ENCODE measurements at places on chromosomes 1 and 21.

- DNase-seq = no peak
These were observed 33.7 kb downstream of the LRRC42 start for GRCh38 chr1:53979712-53980450.

GRCh38 chr1:6359216-6360116, 34.1 kb downstream of the ACOT7 start:
- DNase-seq = peak; percentile 60

- no peak for DNase-seq
These were observed 9.9 kb downstream of the ATP1A1 start for GRCh38 chr1:116382857-116383483.

GRCh38 chr21:42311816-42312625, 3.2 kb downstream of the TFF3 start:
- no peak for DNase-seq

- DNase-seq = peak; percentile 85
These were observed 46.9 kb downstream of the DOP1B start for GRCh38 chr21:36203603-36203889.

- no peak for DNase-seq
These were observed 7.5 kb downstream of the AVPR1B start for GRCh38 chr1:206109718-206110117.

- DNase-seq = no peak
These were observed 77.6 kb downstream of the PGBD5 start for GRCh38 chr1:230348386-230349019.

- no peak for DNase-seq
These were observed 15.3 kb downstream of the MAN1C1 start for GRCh38 chr1:25631750-25632485.

GRCh38 chr1:232805269-232806185, at the start of gene MAP10:
Gene MAP10, plus strand, starts transcription at chr1:232805416. Its CDS starts 34 bp downstream, at chr1:232805450.
- DNase-seq = peak; percentile 75

- DNase-seq = no peak
These were observed 121.7 kb downstream of the SLC30A10 start for GRCh38 chr1:219806642-219807041.

GRCh38 chr1:153232553-153232952, 15.2 kb downstream of the PRR9 start:
- no peak for DNase-seq

DNA sequence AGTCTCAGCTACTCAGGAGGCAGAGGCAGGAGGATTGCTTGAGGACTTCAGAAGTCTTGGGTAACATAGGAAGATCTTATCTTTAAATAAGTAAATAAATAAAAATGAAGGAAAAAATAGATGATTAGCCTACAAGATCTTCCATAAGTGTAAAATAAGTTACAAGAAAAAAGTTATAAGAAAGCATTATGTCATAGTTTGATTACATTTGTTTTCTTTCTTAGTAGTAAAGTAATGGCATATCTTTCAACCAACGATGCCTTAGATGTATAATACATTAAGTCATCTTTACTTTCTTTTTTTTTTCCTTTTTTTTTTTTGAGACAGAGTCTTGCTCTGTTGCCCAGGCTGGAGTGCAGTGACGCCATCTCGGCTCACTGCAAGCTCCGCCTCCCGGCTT, 46.5 kb downstream of the SNRPE start:
- no peak for DNase-seq

- DNase-seq = no peak
These were observed 5.0 kb upstream of the DDOST start for GRCh38 chr1:20666146-20666545.

DNA sequence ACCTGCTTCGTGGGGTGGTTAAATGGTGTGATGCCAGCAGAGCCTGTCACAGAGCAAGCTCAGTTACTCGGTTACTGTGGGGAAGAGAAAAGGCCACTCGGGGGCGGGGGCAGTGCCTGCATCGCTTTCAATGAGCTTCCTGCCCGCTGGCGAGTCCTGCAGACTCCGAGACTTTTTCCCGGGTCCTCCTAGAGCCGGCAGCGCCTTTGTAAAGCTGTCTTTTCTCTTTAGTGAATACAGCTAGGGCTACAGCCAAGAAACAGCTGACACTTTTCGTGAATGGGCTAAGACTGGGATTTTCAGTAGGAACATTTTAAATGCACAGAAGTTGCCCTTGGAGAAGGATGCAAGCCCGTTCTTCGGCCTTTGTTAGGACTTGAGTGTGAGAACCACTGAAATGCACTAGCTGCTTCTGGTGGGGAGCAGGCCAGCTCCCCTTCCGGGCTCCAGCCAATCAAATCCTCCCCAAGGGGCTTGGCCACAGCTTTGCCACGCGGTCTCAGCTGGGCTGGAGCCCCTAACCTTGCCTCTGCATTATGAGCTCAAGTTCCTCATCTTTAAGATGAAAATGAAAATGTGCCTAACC, 23.4 kb upstream of the EFHD2 start:
- no peak for DNase-seq

DNA sequence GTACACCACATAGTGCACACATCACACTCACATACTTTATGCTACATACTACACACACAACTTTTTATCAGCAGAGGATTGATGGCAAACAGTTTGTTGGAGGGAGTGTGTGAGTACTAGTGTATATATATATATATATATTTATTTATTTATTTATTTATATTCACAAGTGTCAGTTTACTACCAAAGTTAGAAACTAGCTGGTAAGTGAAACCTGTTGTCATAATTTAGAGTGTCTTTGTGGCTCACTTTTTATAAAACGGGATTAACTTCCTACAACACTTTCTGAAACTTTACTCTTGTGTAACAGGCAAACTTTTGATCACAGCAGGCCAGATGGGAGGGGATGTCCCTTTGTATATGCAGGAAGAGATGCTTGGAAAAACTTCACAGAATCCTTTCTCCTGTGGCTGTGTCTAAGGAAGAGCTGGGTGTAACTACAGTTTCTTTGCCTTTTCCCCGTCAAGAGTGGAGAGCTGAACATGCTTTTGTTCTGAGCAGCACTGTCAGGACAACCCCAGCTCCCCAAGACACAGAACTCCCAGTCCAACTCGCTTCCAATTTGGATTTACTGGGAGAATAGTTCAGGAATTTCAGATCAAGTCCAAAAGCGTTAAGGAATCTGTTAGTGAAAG, 1.9 kb upstream of the SAMD13 start:
- DNase-seq = no peak

GRCh38 chr1:3639397-3639911, 10.4 kb downstream of the WRAP73 start:
- no peak for DNase-seq

GRCh38 chr1:34715139-34715538, 39.7 kb upstream of the GJB5 start:
- no peak for DNase-seq

- peak; percentile 49 for DNase-seq
These were observed 10.7 kb downstream of the NEK7 start for GRCh38 chr1:198167436-198167934.

DNA sequence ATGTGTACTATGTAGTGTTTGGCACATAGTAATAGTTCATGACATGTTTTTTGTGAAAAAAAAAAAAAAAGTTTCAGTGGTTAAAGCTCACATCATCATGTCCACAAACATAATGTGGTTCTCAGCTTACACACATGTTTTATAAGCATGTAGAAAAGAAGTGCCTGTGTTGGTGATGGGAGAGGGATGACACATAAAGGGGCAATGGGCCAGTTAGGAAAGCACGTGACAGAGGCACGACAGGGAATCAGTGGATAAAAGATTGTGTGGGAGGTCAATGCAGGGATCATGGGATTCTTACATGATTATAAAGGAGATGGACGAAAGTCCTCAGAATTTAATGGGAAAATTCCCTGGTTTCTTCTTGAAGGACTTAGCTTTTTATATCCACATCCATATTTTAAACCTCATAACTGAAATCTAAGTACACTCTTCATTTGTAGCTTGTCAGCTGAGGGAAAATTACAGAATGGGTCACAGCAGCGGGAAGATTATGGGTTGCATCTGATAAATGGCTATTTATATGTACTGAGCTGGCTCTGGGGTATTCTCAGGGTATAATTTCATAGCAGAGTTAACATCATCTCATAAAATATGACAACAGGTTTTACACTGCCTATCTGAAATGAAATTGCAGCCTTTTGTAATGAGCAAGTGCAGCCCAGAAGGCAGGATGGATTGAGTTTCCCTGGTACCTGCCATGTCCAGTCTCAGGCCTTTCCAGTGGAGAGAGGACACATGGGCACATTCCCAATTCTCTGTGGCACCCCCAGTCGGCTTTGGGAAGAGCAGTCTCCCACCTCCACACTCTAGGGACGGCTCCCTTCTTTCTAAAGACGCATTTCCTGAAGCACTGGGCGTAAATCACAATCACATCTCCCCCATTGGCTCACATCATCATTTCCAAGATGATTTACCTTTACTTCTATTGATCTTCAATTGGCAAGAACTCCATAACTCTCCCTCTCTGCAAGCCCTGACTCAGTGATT, 42.3 kb upstream of the NHLH2 start:
- DNase-seq = no peak
